Renal pelvis (tissue), 12 donors: ENCODE measurements at places on chromosomes 11 and 22.

DNA sequence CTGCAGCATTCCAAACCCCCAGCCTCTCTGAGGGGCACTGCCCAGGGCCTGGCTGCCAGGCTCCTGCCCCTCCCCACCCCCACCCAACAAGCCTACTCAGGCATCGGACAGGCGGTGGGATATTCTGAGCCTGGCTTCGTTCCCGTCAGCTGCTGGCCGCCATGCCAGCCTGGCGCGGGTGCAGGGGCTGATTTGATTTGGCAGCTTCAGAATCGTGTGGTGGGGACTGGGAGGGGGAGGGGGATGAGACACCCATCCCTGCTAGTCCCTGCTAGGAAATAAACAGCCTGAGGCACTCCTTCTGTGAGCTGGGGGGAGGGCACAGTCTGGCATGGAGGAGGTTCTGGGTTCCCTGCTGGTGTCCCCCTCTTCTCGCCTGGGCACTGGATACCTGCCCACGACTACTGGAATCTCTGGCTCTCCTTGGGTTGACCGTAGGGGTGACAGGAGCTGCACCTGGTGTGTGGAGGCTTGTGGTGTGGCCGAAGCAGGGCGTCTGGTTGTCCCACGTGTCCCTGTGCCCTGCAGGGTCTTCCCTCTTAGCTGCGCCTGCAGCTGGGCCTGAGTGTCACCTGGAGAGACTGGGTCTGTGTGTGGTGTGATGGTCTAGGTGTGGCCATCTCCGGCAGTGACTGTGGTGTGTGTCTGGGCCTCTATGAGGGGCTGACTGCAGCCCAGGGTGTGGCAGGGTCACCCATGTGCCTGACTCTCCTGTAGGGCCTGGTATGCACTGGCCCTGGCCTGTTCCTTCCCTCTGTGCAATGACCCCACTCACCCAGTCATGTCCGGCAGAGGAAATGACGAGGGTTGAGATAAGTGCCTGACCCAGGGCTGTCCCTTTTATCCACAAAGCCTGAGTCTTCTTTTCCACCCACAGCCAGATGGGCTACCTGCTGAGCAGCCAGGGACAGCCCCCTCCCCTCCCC, 42.2 kb downstream of the PDE2A start:
- DNase-seq = no peak

- no peak for DNase-seq
Observed at GRCh38 chr22:21778705-21779363, 43.2 kb upstream of the YPEL1 start.

GRCh38 chr22:33884829-33885228, 35.4 kb downstream of the LARGE1 start:
- no peak for DNase-seq

DNA sequence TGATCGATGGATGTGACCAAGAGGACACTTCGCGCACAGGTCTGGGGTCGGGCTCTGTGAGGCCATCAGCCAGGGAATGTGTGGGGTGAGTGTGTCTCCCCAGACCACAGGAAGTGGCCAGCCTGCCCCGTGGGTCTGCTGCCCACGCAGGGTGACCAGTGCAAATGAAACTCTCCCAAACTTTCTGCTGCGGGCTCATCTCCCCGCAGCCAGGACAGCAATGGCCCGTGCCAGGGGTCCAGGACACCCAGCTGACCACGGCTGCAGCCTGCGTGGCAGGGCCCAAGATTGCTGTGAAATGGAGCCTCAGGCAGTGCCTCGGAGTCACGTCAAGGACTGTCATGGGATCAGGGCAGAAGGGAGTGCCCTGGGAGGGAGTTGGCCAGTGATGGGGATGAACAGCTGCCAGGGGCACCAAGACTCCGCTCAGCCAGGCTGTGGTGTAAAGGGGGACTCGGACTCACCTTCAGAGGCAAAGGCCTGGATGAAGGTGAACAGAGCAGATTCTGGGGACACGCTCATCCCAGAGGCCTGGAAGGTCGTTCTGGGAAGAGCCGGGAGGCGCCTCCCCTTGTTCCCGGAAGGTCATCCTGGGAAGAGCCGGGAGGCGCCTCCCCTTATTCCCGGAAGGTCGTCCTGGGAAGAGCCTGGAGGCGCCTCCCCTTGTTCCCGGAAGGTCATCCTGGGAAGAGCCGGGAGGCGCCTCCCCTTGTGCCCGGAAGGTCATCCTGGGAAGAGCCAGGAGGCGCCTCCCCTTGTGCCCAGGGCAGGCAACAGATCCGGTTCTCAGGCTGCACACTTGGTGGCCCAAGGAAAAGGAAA, 252.6 kb downstream of the BRD1 start:
- no peak for DNase-seq

GRCh38 chr22:26681395-26681821, 24.0 kb downstream of the MIAT start:
- DNase-seq = no peak

GRCh38 chr11:125542709-125543108, 26.6 kb upstream of the EI24 start:
- no peak for DNase-seq

GRCh38 chr11:94120946-94121345, 7.7 kb upstream of the PANX1 start:
- DNase-seq = no peak
